ENCODE measurements at places on chromosomes 6 and 20. TPM values are rescaled to one million over a fixed set of nuclear protein-coding genes. Genes with fewer than 3 reads are reported as not detected.
A peak's percentile ranks its signal among the peaks of the same experiment; 100 is the strongest.

DNA sequence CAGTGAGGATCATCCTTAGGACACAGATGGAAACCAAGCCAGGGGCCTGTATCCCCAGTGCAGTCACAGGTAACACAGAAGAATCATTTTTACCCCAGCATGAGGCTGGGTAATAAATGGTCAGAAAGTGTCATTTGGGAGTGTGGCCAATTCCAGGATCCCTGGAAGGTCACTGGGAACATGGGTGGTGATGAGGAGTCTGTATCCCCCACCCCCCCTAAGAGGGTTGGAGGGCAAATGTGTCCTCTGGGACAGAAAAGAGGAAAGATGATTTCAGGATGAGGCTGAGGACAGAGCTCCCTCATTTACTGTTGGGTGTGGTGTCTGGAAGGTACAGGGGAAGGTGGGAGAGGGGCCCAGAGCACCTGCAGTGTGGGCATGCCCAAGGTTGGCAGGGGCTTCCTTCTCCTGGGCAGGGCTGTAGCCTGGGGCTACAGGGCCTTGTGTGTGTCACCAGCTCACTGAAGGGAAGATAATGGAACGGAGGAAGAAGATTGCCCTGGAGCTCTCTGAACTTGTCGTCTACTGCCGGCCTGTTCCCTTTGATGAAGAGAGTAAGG is 34.5 kb downstream of the PLCG1 start:
- no peak overlapping the region for H3K4me3 ChIP-seq
- peaks cover 96% of the 10 kb centered on the region for H3K36me3 ChIP-seq
- H3K4me1 ChIP-seq, result peaks cover 23% of the 10 kb centered on the region
- peak; percentile 0 for DNase-seq

DNA sequence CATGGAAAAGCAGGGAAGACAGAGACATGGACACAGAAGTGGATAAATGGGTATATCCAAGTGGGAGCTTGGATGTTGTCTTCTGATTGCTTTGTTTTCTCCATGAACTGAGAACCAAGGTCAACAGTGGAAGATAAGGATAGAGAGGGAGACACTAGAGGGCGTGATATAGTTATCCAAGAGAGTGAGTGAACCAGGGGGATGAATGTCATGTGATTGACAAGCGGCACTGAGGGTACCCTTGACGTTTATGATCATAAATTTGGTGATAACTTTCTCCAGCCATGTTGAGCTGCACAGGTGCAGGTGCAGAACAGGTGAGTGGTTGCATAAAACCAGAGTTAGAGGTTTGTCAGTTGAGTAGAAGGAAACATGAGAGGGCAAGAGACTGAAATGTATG is 20.7 kb downstream of the EBF4 start:
- H3K4me1 ChIP-seq, result no peaks in the 10 kb centered on the region
- H3K27me3 ChIP-seq, result no peaks in the 10 kb centered on the region
- DNase-seq, result no peak

DNA sequence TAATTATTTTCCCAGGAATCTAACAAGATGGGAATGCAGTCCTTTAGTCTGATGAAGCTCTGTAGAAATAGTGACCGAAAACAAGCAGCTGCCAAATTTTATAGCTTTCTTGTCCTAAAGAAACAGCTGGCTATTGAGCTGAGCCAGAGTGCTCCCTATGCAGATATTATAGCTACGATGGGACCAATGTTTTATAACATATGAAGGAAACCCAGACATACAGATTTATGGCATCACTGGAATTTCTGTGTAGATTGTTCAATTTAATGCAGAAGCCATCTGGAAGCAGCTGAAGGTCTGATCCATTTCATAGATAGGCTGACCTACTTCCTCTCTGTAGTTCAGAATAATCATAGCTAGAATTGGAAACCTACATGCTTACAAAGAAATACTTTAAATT is 11.8 kb upstream of the SNPH start:
- DNase-seq, result no peak
- no peaks in the 10 kb centered on the region for H3K36me3 ChIP-seq
- no peaks in the 10 kb centered on the region for H3K27me3 ChIP-seq

DNA sequence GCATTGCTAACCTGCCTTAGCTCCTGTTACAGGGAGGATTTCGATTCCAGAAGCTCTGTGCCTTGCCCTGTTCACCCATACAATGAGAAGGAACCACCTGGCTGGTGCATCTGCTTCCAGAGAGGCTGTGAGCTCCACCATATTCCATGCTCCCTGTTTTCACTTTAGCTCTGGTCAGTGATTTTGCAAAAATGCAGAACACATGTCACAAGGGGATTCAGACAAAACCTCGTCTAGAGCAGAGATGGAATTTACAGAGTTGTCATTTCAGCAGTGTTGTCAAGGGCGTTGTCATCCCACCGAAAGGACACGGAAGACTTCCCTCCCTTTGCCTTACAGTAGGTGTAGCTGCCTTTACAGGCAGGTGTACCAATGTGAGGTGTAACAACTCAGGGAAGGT is 223.0 kb upstream of the ARID1B start:
- no peaks in the 10 kb centered on the region for H3K36me3 ChIP-seq
- H3K27me3 ChIP-seq, result no peaks in the 10 kb centered on the region
- H3K27ac ChIP-seq, result no peak overlapping the region
- DNase-seq, result no peak
- no peaks in the 10 kb centered on the region for H3K4me1 ChIP-seq
- no peak overlapping the region for H3K4me3 ChIP-seq

DNA sequence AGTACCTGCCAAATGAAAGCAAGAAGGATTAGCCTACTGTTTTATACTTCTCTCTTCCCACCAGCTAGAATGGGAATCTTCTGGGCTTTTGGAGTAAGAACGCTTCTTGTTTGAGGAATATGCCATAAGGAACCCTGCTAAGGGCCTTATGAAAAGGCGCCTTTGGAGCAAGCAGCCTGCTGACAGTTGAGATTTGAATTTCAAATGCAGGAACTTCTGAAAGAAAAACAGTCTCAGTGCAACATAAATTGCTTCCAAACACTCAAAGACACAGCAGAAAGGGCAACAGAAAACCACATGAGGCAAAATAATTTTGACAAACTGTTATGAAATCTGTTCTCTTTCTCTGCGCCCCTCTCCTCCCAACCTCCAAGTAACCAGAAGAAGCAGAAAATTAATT is 149.4 kb upstream of the B3GAT2 start:
- DNase-seq, result no peak
- no peaks in the 10 kb centered on the region for H3K4me1 ChIP-seq
- H3K27ac ChIP-seq, result no peak overlapping the region
- H3K27me3 ChIP-seq, result no peaks in the 10 kb centered on the region
- H3K4me3 ChIP-seq, result no peak overlapping the region

DNA sequence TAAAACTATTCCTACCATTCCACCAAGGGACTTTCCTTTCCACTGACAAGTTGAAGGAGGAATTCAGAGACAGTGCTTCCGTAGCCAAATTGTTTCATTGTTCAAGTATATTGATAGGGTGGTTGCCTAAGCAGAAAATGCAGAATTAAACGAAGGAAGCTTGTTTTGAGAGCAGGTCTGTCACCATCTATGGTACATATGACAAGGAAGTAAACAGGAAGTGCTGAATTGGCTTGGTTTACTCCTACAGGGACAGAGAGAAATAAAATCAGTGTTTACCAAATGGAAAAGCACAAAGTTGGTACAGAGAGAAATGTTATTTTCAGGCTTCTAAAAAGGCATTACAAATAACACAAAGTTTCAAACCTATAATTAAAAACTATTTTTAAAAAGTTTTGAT is 421.8 kb downstream of the CDC5L start:
- H3K36me3 ChIP-seq, result no peaks in the 10 kb centered on the region
- H3K27ac ChIP-seq, result no peak overlapping the region
- DNase-seq, result no peak
- no peaks in the 10 kb centered on the region for H3K27me3 ChIP-seq
- no peak overlapping the region for H3K4me3 ChIP-seq
- no peaks in the 10 kb centered on the region for H3K4me1 ChIP-seq

Gene UST
- 11.6 TPM for total RNA-seq

Gene REM1
- total RNA-seq, result not detected

Gene UNC5CL
- total RNA-seq, result 84.8 TPM

Gene CST4
- not detected for total RNA-seq

GRCh38 chr6:12601881-12602280 is 114.7 kb upstream of the PHACTR1 start:
- DNase-seq, result peak; percentile 16

DNA sequence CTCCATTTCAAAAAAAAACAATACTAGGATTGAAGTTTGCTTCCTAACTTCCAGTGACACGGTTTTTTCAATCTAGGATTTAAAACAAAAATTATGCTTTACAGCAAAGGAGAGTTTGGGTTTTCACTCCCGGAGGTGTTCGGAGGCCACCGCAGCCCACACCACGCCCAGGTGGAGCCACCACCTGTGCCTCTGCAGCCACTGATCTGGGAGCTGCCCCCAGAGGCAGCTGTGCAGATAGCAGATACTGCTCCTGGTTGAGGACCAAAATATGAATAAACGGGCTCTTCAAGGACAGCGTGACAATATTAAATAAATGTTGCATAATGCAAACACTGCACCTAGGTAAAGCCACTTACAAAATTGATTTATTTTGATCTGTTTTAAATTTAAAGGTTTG is 30.2 kb downstream of the DLL1 start:
- no peaks in the 10 kb centered on the region for H3K36me3 ChIP-seq
- peaks cover 15% of the 10 kb centered on the region for H3K27me3 ChIP-seq
- peaks cover 8% of the 10 kb centered on the region for H3K4me1 ChIP-seq
- no peak for DNase-seq
- H3K27ac ChIP-seq, result no peak overlapping the region
- no peak overlapping the region for H3K4me3 ChIP-seq

- no peak overlapping the region for H3K4me3 ChIP-seq
- H3K36me3 ChIP-seq, result no peaks in the 10 kb centered on the region
- no peak overlapping the region for H3K27ac ChIP-seq
- H3K27me3 ChIP-seq, result no peaks in the 10 kb centered on the region
- DNase-seq, result no peak
- no peaks in the 10 kb centered on the region for H3K4me1 ChIP-seq
These were observed 40.0 kb upstream of the MBOAT1 start for GRCh38 chr6:20252311-20252710.

Gene TRIM31
- 11.0 TPM for total RNA-seq

DNA sequence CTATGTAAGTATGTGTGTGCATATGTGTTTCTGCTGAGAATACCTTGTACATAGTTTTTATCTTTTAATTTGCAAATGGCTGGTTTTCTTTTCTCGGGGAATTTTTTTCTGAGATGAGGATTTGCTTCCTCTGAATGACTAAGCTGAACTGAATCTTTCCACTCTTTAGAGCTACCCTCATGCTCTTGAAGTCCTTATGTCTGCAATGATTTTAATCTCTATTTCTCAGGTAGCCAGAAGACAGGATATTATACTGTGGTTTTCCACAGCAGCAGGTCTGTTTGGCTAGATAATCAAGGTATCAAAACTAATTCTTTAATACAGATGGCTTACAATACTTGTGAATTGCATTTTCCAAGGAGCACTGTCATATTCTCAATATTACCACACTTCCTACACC is 114.7 kb downstream of the PLCB1 start:
- no peak overlapping the region for H3K4me3 ChIP-seq
- H3K36me3 ChIP-seq, result no peaks in the 10 kb centered on the region
- DNase-seq, result no peak
- H3K27ac ChIP-seq, result no peak overlapping the region
- H3K4me1 ChIP-seq, result peaks cover 47% of the 10 kb centered on the region

Gene FKBP1C
- 0.37 TPM for total RNA-seq

Gene HRH3
- total RNA-seq, result not detected

DNA sequence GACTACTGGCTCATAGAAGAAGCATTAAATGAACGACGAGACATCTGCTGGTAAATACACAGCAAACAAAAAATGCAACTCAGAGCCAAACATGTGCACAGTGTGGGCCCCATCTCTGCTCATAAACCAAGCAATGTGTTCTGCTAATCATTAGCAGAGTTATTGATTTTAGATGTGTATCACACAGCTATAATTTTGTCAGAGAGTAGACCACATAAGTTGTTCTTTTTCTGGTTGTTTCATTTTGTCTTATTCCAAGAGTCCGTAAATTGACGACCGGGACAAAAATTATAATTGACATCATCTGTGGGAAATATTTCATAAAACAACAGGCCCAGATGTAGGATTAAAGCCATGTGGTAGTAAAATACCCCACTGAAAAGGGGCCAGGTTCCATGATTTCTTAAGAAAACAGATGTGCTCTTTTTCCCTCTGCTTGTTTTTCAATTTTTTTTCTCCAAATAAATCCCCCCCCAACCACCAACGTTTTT is 423.6 kb downstream of the HAO1 start:
- no peak overlapping the region for H3K4me3 ChIP-seq
- no peaks in the 10 kb centered on the region for H3K4me1 ChIP-seq
- H3K27ac ChIP-seq, result no peak overlapping the region
- no peak for DNase-seq

Measured in stomach (tissue), 19 donors.